ENCODE measurements at places on chromosomes 5 and 9.
A peak's percentile ranks its signal among the peaks of the same experiment; 100 is the strongest.

GRCh38 chr5:32405507-32405906 lies 39.0 kb downstream of the ZFR start:
- no peak for DNase-seq

DNA sequence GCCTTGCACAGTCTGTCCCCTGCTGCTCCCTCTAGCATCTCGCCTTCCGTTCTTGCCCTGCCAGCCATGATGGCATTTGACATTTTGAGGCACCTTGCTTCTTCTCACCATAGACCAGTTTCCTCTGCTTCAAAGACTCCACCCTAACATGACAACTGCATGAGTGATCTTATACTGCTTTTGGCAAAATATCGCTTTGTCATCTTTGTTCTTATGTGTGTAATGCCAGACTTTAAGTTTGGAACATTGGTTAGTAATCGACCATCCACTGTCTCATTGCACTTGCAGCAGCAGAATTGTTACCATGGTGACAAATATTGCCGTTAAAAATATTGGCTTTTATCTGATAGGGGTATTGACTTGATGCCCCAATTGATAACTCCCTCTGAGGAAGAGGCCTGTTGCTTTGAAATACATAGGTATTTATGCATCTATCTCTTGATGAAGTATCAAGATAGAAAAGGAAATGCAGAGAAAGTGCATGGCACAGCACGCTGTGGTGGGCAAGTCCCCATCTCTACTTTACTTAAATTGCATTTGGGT lies 6.8 kb downstream of the GARIN3 start:
- DNase-seq: no peak

- no peak for DNase-seq
These were observed 136.0 kb downstream of the SCAMP1 start for GRCh38 chr5:78496373-78496772.

DNA sequence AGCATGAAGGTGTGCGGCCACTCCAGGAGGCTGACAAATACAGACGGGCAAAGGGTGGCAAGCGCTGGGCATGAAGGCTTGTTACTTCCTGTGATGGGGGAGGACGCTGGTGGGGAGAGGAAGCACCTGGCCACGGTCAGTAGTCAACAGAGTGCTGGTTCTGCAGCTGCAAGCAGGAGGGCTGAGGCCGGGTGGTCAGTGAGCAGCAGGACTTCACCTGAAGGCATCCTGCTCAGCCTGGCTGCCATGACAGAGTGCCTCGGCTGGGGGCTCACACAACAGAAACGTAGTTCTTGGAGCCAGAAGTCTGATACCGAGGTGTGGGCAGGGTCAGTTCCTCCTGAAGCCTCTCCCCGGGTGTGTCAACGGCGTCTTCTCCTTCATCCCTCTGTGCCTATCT lies 118.6 kb upstream of the IRX4 start:
- no peak for DNase-seq

DNA sequence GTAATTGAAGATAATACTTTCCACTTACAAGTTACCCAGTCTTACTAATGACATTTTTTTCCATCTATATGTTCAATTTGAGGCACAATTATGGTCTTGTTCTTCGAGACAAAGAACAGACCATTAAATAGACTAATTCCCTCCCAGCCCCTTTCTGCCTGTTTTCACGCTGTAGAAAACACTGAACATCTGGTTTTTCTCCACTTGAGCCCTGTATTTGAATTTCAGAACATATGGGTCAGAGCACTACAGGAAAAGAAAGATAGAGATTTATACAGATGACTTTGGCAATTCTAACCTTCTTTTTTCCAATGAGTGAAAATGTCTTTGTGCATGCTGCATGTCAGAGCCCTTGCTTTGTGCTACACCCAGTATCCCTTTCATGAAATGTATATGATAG lies 506.9 kb downstream of the LRRC70 start:
- DNase-seq: no peak

DNA sequence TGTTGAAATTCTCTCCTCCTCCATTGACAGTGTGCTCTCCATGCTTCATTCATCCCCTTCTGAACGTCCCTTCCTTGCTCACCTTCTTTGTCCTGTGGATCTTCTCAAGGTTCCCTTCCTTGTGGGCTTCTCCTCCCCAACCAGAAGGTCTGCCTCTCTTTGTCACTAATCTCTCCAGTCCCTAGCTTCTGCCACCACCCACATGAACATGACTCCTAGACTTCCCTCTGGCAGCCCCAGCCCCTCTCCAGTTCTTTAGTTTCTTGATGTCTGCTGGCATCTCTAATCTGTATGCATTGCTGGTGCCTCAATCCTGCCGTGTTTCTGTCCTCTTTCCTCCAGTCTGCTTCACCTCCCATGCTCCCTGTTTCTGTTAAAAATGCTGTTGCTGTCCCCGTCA lies 79.3 kb downstream of the ARHGAP26 start:
- no peak for DNase-seq

GRCh38 chr5:31531543-31531887 lies 378 bp downstream of the DROSHA start:
- DNase-seq: no peak

DNA sequence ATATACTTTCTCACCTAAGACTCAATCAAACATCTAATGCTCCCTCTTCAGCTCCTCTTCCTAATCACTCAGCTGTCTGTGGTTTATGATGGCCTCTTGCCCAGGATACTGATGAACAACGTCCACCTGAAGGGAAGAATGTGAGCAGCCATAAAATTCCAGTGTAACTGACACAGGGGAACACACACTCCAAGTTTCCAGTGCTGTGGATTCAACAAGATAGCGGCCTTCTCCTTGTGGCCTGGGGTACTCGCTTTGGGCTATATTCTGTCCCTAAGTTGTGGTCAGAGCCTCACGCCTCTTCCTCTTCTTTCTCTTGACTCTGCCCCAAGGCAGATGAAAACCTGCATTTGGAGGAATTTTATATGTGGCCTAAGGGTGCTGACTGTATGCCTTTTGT lies 11.7 kb downstream of the B4GALT1 start:
- peak; percentile 27 for DNase-seq

DNA sequence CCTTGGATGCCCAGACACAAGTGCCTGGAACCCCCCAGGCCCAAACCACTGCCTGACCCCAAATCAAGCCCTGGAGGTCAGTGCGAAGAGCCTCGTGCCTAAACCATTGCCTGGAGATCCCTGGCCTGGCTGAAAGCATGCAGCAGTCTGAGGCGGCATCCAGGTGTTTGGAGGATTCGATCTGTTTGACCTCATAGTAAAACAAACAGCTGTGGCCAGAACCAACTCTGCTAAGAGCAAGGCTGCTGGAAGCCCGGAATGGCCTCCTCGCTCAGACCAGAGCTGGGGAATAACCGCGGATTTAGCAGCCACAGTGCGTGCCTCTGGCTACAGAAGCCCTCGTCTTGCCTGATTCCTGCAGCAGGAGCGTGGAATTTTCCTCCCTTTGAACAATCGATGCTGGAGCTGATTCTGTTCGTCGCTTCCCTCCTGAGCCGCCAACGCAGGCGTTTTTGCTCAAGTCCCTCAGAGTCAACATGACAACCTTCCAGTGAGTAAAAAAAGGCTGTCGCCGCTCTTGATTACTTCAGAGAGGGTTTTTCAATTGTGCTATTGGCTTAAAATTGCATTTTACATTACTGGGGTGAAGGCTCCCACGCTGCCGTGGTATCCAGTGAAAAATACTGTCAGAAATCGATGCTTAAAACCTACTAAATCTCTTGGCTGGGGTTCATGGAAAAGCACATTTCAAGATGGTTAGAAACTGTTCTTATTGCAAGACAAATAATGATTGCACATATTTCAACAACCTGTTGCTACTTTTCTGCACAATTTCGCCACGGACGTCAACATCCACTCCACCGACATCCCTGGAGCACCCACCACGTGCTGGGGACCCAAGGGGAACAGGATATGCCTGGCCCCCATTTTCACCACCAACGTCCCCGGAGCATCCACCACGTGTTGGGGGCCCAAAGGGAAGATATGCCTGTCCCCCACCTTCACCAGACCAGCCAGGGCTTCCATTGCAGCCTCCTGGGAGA lies 190.0 kb downstream of the OLFM1 start:
- no peak for DNase-seq

DNA sequence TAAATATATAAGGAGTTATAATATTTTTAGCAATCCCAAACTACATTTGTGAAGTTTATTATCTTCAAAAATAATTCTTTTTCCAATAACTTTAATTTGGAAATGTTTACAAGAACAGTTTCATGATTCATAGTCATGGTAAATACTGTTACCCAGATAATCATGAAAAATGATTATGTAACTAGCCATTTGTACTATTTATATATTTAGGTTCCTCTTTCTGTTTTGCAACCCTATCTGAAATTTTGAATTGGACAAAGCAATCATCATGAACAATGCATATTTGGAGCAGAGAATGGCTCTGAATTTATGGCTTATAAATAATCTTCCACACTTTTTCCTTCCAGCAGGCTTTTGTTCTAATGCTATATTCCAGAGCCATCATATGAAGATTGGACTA lies 499.7 kb downstream of the SLCO4C1 start:
- DNase-seq: no peak

DNA sequence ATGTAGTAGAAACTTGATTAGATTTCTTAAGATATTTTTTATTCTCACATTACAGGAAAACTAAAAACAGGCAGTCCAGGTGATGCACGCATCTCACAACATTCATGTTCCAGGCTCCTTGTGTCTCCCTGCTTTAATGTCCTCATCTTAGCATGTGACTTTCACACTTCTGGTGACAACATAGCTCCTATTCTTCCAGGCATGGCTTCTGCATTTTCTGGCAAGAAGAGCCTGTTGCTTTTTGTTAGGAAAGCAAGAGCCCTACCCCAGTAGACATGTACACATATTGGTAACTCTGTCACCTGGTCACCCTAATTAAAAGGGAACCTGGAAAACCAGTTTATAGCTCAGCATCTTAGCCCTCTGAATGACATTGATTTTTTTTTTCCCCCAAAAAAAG lies 92.5 kb downstream of the PPIC start:
- DNase-seq: no peak

DNA sequence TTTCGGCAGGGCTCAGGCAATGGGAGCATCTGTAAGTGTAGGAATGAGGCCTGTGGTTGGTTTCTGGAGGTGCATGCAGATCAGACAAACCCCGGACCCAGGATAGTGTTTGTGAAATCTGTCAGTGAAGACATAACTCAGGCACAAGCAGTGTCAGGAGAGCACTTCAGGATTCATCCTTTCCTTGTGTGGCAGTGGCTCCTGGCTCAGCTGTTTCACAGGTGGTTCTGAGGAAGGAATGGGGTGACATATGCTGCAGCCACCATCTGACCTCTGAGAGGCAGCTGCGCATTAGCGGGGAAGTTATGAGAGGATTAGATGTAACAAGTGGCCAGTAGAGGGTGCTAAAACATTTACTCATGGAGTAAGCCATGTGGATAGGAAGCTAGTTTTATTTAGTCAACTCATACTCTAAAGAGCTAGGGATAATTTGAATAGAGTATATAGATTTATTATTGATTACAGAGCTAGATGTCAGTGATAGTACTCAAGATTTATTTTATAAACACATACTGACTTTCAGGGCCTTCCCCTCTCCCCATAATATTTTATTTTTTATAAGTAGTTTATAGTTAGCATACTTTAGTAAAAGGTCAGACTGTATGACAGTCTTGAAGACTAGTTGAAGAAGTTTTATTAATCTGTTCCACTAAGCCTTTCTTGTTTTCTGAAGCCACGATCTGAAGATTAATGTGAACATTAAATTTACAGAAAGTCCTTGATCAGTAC lies 28.4 kb downstream of the NNT start:
- DNase-seq: peak; percentile 46

DNA sequence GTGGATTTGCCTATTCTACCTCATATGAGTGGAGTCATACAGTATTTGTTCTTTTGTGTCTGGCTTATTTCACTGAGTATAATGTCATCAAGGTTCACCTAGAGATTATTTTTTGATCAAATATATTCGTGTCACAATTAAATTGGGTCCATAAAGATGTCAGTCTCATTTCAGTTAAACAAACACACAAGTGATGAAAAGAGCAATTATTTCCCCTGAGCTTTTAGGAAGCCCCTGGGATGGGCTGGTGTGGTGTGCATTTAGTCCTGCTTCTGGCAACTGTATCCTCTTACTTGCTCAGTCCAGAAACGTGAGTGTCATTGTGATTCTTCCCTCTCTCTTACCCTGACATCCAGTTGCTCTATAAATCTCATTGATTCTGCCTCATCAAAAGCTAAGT lies 52.8 kb upstream of the CARTPT start:
- DNase-seq: no peak

- DNase-seq: no peak
These were observed 56.2 kb downstream of the ANGPTL2 start for GRCh38 chr9:127066060-127066850.

DNA sequence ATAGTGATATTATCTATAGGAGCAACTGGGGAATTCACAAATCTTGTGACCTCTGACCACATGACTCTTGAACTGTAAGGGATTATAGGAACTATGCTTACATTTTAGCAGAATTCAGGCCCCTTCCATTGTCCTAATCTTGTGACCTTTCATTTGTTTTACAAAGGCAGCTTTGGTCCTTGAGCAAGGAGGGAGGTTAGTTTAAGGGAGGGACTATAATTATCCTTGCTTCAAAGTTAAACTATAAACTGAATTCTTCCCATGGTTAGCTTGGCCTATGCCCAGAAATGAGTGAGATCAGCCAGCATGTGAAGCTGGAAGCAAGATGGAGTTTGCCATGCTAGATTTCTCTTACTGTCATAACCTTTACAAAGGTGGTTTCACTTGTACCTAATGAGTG lies 51.2 kb downstream of the TARS1 start:
- DNase-seq: peak; percentile 73

DNA sequence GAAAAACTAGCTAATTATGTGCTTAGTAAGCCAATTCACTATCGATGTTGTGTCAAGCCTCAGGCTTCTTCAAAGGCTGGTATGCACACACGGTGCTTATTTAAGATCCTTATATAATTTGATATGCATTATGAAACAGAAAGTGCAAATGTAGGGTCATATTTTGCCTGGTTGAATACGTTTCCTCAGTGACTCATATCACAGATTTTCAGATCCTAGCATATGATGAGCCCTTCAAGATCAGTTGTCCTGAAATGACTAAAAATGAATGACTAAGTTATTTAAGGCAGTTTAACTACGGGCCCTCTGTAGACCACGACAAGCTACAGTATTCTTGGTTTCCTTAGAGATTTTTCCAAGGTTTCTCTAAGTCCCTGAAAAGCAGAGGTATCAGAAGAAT lies 778.3 kb downstream of the PRELID2 start:
- peak; percentile 26 for DNase-seq

- peak; percentile 52 for DNase-seq
These were observed 160.7 kb downstream of the PAX5 start for GRCh38 chr9:36873247-36873875.

GRCh38 chr9:124248960-124249359 lies 8.8 kb upstream of the NEK6 start:
- DNase-seq: no peak

DNA sequence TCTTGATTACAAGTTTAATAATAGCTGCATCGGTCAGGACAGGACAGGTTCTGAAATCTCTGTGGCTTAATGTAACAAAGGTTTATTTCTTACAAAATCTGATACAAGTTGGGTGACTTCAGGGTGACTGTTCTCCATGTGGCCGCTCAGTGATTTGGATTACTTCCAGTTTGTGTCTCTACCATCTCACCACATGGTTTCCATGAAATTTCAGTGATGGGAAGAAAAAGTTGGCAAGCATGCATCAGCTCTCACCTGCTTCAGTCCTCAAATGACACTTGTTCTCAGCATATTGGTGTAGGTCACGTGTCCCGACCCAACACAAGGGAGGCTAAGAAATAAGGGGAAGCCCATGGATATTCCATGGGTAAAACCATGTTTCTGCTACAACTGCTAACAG lies 7.8 kb upstream of the TMEM268 start:
- DNase-seq: no peak
